ENCODE measurements at places on chromosomes 2 and 18.

GRCh38 chr2:71243634-71244301, 16.9 kb upstream of the PAIP2B start:
- no peak for DNase-seq

DNA sequence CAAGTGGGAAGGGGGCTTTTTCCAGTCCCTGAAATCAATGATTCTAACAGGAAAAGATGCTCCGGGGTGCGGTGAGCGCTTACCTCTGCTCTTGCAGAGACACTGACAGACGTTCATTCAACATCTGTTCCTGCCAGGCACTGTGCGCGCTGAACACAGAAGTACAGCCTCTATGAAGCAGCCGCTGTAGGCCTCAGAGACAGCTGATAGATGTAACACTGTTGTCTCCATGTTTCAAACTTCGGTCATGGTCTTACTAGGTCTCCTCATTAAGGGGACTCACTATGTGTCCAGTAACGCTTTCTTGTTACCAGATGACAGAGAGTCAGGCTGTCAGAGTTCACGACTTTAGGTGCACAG, 649 bp upstream of the CLIP4 start:
- DNase-seq, result no peak

DNA sequence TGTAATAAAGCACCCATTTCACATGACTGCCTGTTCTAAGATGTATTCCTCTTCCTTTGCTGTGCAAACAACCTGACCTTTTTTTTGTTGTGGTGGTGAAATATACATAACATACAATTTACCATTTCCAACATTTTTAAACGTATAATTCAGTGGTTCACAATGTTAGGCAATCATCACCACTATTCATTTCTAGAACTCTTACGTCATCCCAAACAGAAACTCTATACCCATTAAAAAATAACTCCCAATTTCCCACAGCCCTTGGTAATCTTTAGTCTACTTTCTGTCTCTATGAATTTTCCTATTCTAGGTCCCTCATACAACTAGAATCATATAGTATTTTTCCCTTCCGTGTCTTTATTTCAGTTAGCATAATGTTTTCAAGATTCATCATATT, 36.7 kb downstream of the RND3 start:
- no peak for DNase-seq

- DNase-seq, result no peak
Measured at GRCh38 chr2:195488567-195488966, 168.5 kb upstream of the SLC39A10 start.

- DNase-seq, result no peak
Measured at GRCh38 chr2:55157474-55157884, 74.6 kb downstream of the CLHC1 start.

- DNase-seq, result no peak
Measured at GRCh38 chr18:51248685-51249084, 51.2 kb upstream of the MEX3C start.

GRCh38 chr2:181158427-181158826, 178.0 kb downstream of the UBE2E3 start:
- DNase-seq, result no peak

- DNase-seq, result no peak
Measured at GRCh38 chr2:197883354-197884032, 79.1 kb downstream of the PLCL1 start.

DNA sequence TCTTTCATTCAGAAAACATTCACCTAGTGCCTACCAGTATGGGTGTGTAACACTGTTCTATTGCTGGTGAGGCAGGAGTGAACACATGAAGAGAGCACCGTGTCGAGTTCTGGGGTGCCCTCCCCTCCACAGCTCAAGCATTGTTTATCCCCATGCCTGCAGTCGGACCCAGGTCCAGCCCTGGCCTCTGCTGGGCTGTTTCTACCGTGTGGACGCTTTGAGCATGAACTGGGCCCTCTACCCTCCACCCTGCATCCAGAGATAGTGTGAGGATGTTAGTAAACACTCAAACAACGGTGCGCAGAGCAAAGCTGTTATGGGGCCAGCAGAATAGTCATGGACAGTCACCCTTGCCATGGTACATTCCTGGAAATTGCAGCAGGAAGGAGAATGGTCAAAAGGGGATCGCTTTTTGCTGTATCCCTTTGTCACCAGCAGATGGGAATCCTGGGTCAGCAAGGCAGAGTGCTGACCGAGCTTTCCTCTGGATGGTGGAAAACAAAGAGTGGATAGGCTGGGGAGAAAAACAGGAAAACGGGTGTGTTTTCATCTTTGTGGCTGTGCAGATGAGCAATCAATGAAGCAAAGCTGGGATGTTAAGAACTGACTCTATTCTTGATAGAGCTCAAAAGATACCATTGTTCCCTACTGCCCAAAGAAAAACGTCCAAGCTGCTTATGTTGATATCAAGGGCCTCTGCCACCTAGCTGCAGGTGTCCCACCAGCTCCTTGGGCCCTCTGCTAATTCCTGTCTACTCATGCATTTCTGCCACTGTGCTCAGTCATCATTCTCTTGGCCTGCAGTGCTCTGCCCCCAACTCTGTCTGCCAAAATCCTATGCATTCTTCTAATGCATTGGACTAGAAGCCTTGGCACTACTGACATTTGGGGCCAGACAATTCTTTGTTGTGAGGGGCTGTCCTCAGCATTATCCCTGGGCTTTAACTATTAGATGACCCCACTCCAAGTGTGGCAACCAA, 38.7 kb downstream of the REEP1 start:
- DNase-seq, result peak; percentile 43

GRCh38 chr2:148523315-148523714, 121.2 kb upstream of the EPC2 start:
- DNase-seq, result no peak

DNA sequence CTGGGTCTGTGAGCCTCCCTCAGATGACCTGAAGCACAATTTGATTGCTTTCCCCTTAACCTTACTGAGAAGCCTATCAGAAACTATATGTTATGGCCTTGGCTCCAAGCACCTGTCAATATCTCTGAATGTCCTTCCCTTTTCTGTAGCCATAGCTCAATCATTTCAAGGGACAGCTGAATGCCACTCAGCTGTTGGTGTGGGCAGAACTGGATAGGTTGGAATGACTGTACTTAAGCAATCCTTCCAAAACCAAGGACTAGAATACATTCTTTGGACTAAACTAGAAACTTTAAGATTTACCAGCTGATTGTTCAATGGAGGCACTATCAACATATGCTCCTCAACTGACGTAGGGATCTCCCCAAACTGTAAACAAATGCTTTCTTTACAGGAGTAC, 159.4 kb downstream of the THADA start:
- DNase-seq, result no peak

DNA sequence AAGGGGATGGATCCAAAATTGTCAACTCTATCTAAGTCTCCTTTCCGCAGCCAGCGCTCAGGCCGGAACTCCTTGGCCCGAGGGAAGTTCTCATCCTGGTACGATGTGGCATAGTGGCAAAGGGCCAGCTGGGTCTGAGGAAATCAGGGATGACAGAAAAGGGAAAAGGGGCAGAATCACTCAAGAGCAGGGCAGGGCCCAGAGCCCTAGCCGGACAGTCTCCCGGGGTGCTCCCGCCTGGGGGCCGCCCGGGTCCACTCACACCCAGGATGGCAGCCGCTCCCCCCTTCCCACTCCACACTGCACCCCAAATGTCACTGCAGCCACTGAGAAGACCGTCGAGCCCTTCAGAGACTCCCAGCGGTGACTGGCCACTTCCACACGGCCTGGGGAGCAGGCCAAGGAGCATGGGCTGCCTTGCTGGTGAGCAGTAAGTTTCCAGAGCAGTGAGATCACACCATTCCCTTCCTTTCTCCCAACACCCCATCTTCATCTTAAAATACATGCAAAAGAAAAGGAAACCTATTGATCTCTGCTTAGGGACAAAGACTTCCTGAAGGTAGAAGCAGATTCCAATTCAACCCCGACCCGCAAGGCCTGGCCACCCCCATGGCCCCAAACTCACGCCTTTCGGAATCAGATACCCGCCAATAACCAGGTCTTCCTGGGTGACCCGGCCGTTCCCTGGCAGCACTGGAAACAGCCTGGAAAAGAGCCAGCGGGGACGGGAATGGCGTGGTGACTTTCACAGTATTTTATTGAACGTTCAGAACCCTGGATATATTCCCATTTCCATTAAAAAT, 26.7 kb downstream of the CYP27C1 start:
- peak; percentile 63 for DNase-seq

DNA sequence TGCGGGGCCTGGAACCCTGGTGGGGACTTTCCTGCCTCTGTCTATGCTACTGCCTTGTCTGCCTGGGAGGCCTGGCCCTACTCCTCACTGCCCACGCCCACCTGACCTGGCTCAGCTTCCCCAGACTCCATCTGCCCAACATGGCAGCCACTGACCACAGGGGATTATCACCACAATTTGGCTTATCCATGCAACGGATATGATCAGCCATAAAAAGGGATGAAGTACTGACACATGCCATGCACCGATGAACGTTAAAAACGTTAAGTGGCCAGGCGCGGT, 5.9 kb upstream of the KCNF1 start:
- DNase-seq, result no peak

- no peak for DNase-seq
Measured at GRCh38 chr2:43103093-43103404, 123.4 kb downstream of the ZFP36L2 start.

DNA sequence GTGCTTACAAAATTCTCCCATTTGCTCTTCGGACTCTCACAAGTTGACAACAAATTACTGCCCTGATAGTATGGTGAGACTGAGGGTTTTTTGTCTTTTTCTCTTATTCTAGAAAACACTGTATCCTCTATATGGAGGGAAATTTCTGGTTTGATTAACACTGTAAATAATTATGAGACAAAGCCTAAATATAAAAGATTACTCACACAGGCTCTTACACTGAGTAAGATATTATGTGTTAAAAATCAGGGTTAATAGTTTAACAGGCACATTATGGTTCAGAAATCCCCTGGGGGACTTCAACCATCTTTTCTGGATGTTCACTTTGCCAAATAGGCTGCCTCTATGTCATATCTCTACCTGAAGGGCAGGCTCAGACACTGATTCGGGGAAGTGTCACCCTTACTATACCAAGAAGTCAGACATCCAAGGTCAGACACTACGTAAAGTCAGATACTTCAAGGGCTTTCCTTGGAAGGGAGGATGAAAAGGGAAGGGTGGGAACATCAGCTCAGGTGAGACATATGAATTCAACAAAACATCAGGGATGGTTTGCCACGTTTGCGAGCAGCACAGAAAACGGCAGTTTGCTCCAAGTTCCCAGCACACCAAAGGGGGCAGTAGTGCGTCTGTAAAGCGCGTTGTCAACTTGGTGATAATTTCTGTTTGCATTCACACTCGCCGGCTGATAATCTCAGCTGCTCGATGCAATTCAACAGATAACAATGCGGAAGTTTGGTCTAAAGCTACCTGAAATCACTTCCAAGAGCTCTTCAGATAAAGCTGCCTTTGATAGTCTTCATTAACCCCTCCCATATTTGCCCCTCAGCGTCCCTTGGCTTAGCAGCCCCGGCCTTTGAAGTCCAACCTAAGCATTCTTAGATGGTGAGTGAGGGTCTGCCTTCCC, 972 bp upstream of the RASGRP3 start:
- DNase-seq, result peak; percentile 60

GRCh38 chr2:63665091-63665490, 76.3 kb downstream of the MDH1 start:
- no peak for DNase-seq

- DNase-seq, result no peak
Measured at GRCh38 chr2:146312899-146313298, 1531.9 kb upstream of the ACVR2A start.

Measured in hepatic stellate cell (primary cell).